Activated CD4-positive, alpha-beta T cell treated with anti-CD3 and anti-CD28 coated beads, Interleukin-2, amount 50 U/mL, for 4 hours (primary cell): ENCODE measurements at places on chromosomes 16 and 17.

GRCh38 chr16:12079412-12079965 lies 103.0 kb downstream of the SNX29 start:
- DNase-seq: no peak

GRCh38 chr17:80283116-80283852 lies 22.6 kb downstream of the RNF213 start:
- DNase-seq: no peak

- DNase-seq: no peak
Observed at GRCh38 chr16:12271006-12271405, 294.5 kb downstream of the SNX29 start.

GRCh38 chr17:28468781-28469180 lies 4.7 kb upstream of the SLC13A2 start:
- DNase-seq: no peak

DNA sequence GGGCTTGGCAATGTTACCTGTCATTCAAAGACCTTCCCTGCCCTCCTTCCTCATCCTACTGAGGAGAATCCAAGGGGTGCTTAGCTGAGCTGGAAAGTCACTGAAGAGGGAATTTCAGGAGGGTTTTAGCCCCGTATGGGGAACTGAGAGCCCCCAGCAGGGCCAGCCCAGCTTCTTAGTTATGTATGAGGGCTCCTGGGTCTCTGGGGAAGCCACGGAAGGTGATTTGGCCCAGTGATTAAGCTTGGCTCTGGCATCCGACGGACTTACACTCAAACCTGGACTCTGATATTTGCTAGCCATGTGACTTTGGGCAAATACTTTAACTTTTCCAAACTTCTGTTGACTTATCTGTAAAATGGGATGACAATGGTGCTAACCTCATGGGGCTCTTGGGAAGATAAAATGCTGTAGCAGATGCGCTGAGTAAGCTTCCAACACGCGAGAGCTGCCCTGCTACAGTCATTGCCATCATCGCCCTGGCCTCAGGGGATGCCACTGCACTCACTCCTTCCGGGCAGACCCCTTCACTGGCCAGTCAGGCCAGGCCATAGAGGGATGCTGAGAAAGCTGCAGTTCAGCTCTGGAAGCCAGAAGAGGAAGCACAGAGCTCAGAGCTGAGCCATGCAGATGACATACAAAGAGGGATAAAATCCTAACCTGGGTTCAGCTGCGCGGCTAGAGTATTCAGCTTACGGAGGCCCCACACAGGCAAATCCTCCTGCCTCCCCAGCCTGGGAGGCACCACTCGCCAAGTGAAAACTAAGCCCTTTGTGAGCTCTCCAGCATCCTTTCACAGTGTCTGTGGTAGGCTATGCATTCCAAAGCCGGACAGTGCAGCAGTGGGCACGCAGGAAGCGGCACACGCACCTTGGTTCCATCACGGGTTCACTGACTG lies 44.9 kb upstream of the PIK3R6 start:
- DNase-seq: no peak

DNA sequence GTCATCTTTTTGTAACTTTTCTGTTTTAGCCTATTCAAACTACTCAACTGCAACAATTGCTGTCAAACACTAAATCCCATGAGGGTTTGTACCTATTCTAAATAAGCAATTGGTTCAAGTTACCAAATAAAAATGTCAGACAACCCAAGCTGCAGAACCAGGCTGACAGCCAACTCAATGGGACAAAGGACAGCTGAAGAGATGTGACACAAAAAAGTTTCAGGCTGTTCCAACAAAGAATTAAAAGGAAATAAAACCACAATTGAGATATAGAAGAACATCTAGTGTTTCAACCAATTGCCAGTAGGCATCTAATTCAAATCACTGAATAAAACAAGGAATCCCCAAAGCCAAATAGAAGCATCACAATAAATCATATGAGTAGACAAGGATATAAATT lies 49.3 kb downstream of the GRB7 start:
- DNase-seq: no peak

DNA sequence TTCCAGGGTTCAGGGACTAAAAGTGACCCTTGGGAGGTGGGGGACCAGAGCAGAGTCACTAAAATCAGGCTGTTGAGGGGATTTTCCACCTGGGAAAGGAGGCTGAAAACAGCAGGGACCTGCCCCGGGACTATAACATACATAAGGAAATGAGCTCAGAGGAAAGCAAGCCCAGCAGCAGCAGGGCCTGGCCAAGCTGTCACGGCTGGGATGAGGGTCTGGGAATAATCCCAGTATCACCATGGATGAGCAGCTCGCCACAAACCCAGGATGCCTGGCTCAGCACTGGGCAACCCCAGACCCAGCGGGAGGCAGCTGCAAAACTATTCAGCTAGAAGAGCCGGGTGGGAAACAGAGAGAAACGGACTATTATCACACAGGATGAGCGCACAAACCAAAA lies 72.4 kb downstream of the RPH3AL start:
- no peak for DNase-seq
